Stimulated activated CD4-positive, alpha-beta T cell treated with anti-CD3 and anti-CD28 coated beads, Interleukin-1b, Interleukin-23, amount 100 ng/mL, for 1 hour (primary cell): ENCODE measurements at places on chromosomes 3 and 15.

DNA sequence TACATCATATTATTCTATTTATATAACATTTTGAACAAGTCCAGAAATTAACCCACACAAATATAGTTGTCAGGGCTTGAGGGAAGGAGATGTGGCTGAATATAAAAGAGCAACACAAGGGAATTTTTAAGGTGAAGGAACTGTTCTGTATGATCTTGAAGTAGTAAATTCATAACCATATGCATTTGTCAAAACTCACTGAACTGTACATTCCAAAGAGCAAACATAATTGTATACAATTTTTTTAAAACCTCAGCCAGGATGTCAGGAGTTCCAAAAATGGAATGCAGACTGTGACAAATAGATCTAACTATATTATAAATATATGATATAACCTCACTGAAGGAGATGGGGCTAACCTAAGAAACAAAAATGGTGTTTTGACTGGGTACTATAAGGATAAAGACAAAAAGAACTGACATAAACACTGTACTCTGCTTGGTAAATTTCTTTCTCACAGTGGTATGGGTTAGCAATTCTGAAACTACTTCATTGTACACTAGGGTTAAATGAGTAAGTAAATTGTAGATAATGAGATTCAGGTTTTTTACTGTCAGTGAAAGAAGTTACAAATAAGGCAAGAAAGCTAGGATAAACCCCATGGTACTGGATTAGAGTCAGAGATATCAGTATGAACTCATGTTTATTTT, 14.4 kb downstream of the GOLGB1 start:
- no peak for DNase-seq

DNA sequence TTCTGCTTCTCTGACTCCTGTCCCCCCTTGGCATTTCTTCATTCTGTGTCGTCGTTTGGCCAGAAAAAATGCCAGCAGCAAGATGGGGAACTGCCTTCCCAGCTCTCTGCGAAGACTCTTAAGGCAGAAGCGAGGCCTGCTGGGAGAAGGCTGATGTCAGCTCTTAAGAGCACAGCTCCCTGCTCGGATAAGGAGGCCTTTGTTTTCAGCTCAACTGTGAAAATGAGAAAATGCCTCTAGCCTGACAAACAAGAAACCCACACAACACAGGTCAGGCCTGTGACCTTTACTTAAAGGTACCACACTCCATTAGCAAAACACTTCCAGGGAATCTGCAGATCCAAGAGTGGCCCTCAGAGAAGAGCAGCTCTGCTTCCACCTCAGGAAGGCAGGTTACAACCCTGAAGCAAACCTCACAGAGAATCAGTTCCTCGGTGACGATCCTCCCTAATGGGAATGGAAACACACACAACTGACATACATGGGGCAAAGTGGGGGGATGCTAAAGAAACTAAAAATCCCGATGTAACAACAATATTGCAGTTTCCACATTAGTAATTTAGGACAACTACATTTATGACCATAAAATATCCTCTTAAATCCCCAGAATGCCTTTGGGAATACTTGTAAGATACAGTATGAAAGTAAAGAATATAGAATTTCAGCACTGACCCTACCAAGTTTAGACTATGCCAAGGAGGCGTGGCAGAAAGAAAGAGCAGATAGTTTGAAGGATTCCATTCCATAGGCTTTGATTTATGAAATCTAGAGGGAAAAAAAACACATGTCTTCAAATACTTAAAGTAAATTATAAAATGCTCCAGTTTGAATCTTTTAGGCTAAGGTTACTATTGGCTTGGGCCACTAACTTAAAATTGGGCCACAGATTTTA, 52.1 kb downstream of the VGLL4 start:
- no peak for DNase-seq

DNA sequence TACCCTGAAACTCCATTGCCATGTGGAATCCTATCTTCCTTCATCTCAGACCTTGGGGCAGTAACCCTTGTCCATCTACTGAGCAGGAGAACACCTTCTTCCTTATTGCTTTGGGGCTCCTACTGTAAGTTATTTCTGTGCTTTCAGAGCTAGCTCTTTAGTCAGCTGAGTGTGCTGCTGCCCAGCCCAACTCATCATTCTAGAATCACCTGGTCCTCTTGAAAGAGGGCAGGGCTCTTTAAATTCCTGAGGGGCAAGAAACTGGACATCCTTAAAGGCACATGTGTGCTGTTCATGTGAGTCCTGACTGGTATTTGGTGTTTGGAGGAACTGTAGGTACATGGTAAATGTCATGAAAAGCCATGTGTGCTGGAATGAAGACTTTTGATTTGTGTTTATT, 140.9 kb downstream of the ARNT2 start:
- DNase-seq, result no peak

DNA sequence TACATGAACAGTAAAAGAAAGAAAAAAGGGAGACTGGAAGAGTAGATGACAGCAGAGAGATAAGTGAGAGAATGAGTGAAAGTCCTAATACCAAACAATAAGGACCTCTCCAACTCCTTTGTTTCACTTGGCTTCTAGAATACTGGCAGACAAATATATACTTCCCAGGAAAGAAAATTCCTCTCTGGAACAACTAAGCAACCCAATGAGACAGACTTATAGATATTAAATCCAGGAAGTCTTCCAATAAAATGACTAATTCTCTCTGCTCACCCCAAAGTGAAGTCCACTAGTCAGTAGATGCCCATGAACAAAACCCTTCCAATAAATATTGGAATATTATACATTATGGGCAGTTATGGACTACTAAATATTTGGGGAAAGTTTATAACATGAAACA, 114.2 kb downstream of the NEDD4 start:
- DNase-seq, result no peak

DNA sequence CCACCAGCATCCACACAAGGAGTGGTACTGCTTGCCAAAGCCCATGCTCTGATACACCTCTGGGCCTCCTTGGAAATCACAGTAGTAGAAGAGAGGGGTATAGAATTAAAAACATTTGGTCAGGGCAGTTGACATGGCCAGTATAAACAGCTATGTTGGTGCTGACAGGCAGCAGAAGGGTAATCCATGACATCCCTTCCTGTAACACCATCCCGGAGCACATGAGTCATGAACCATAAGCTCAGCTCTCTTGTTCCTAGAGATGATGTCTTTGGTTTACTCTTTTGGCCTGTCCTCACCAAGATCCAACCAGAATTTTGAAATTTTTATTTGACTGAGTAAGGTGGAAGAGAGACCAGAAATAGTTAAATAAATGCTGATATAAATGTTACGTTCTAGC, 132.6 kb upstream of the CTDSPL start:
- no peak for DNase-seq

DNA sequence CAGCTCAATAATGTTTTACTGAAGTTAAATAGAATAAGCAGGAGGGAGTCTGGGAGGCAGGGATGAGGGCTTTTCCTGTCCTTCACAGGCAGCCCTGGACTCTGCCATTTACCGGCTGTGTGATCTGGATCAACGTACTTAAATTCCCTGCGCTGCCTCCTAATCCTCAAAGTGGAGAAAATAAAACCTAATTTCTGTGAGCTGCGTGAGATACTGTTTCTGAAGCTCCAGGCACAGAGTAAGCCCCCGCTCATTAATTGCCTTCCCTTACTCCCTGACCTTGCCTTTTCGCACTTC, 278 bp upstream of the PDIA5 start:
- DNase-seq, result no peak

DNA sequence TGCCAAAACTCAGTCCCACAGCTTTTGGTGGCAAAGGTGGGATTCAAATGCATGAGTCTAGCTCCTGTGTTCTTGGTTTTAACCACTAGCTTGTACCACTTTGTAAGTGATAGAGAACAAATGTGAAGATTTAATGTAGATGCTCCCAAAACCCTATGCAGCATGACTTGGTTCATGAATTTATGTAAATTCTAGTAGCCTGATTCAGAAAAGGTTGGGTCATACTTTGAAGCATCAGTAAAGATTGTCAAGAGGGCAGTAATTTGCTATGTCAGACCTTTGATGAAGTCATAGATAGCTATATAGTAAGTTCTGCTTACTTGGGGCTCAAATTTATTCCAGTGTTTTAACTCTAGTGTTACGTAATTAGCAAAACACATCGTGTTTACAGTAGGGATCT, 75.6 kb downstream of the VPS8 start:
- no peak for DNase-seq

- no peak for DNase-seq
Observed at GRCh38 chr3:88678747-88679146, 428.7 kb upstream of the EPHA3 start.

DNA sequence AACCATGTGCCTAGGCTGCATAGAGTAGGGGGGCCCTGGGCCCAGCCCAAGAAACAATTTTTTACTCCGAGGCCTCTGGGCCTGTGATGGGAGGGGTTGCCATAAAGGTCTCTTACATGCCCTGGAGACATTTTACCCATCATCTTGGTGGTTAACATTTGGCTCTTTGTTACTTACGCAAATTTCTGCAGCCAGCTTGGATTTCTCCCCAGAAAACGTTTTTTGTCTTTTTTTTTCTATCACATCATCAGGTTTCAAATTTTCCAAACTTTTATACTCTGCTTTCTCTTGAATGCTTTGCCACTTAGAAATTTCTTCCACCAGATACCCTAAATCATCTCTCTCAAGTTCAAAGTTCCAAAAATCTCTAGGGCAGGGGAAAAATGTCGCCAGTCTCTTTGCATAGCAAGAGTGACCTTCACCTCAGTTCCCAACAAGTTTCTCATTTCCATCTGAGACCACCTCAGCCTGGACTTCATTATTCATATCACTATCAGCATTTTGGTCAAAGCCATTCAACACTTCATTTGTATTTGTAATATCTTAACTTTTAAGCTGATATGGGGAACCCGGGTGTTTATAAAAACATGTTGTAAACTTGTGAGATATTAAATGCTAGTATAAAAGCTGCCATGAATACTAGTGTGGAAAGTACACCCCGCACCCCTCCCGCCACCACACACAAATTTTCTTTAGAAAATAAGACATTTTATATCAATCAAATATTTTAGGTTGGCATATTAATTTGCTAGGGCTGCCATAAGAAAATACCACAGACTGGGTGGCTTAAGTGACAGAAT, 56.0 kb upstream of the PLSCR4 start:
- no peak for DNase-seq

- DNase-seq, result no peak
Observed at GRCh38 chr3:152026033-152026556, 152.7 kb downstream of the SUCNR1 start.

DNA sequence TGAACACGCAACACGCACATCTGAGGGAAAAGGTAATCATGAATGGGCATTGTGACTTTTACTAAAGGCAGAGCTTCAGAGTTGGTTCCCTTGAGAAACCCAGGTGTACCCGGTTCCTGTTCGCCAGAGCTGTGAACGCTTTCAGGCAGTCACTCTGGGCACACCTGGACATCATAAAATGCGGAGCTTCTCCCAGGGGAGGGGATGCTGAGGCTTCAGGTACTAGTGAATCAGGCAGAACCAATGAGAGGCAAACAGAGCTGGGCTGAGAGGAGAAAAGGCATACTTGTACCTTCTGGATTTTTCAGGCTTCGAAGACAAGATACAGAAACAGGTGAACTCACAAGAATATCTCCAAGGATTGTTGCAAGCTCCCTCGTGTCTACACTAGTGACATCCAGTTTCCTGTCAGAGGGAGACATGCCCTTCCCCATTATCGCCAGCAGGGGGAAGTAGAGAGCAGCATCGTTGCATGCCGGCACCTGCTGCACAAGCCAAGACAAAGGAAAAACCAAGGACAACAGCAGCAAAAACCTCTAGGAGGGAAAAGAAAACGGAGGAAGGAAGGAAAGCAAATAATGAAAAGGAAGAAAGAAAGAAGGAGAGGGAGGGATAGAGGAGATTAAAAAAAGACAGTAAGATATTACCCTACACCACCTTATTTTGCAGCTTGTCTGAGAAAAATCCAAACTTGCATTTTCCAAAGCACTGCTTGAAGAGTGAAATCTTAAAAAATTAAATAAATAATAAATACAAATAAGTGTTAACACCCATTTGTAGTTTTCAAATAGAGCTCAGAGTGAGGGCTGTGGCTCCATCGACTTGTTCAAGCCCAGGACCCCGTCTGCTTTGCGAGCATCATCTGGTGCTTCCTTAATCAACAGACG, 2.0 kb downstream of the AHSG start:
- peak; percentile 66 for DNase-seq

GRCh38 chr15:23403550-23403949, 43.5 kb downstream of the GOLGA6L2 start:
- DNase-seq, result no peak

- no peak for DNase-seq
Observed at GRCh38 chr3:173139420-173139819, 1.6 kb downstream of the SPATA16 start.

DNA sequence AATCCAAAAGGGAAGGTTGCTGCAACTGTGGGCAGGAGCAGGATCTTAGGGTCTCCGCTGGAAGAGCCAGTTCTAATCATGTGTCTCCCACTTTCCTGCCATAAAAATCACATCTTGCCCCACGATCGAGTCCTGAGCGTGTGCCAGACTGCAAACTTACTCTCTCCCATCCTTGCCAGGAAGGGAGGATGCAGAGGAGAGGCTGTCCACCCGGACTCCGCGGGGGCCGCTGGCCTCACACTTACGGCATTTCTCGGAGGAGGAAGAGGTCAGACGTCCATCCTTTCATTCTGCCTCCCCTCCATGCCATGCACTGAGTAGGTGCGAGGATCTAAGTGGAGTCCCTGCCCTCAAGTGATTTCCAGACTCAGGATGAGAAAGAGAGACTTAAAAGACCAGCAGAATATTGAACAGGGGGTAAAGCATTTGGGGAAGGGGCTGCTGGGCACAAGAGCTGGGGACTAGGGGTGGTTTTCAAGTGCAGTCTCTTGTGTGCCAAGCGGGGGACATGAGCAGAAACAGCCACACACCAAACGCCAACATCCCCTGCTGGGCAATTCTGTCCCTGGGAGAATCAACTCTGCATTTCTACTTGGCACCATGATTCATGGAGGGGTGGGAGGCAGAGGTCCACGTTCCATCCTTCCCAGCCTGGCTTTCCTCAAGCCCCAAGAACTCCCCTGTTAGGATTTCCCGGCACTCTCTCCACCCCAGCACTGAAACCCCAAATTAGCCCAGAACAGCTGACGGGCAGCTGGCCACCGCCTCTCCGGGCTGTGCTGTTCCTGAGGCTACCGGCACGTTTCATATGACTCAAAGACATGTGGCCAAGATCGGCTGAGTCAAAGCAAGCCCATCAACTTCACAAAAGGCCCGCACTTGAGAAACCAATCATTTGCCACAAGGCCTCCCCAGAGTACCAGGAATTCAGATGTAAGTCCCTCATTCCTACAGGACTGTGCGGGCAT, 11.6 kb downstream of the OXTR start:
- no peak for DNase-seq

GRCh38 chr3:174651951-174652350, 207.2 kb upstream of the NAALADL2 start:
- DNase-seq, result no peak

DNA sequence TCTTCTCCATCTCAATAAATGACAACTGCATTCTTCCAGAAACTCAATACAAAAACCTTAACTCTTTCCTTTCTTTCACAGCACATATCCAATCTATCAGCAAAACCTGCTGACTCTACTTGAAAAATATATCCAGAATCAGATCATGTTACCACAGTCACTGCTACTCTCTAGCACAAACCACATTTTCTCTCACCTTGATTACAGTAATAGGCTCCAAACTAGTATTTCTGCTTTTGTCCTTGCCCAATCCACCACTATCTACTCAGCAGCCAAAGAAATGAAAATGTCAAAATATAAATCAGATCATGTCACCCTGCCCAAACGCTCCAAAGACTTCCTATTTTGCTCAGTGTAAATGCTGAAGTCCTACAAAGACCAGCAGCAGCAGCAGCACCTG, 15.2 kb downstream of the TMCC1 start:
- no peak for DNase-seq
